Astrocyte (in vitro differentiated cells and primary cell): ENCODE measurements at places on chromosomes 2 and 18. TPM values are rescaled to one million over a fixed set of nuclear protein-coding genes. Genes with fewer than 3 reads are reported as not detected.

DNA sequence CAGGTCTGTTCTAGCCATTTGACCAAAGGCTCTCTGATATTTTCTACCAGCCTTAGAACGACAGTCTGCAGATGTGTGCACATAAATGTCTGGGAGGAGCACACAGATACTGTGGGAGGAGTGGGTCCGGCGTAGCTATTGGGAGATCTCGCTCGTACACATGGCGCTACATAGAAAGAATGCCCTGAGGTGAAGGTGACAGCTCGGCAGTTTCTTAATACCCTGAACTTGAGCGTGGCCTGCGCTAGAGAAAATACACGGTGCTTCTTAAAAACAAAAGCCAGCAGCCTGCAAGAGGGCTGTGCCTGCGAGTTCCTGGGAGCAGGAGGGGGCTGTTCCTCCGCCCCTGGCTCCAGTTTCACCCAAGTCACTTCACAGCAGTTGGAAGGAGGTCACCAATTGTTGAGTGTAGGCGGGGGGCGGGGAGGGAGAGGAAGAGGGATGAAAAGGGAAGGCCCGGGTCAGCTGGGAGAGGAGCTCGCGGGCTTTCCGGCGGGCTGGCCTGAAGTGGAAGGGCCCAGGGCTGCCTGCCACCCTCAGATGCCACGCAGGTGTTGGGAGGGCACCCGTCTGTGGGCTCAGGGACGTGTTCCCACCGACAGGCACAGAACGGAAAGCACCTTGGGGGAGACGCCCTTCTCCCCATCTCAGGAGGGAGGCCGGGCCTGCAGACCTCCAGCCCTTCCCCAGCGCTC lies 124.7 kb upstream of the ZNF516 start:
- peak; percentile 68 for DNase-seq
- H3K4me3 ChIP-seq = no peak overlapping the region
- H3K27ac ChIP-seq = peak overlapping the region; percentile 29
- peaks cover 27% of the 10 kb centered on the region for H3K4me1 ChIP-seq
- H3K27me3 ChIP-seq = peaks cover 4% of the 10 kb centered on the region

DNA sequence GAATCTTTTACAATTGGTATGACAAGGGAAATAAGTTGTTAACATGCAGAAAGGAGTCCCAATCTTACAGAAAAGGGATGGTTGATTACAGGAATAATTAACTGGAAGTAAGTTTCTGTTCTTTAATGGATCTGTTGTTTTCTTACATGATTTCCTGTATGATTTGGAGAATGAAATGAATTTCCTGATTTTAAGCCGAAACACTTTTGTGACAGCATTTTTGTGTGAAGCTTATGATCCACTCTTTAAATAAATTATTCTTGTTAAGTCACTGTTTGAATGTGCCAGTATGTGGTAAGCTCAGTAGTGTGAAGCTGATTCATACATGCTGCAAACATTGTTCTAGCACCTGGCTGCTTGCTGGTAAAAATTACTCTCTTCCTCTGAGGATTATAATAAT lies 516.2 kb downstream of the DCDC2C start:
- DNase-seq = no peak
- no peaks in the 10 kb centered on the region for H3K4me1 ChIP-seq
- H3K27ac ChIP-seq = no peak overlapping the region
- no peak overlapping the region for H3K4me3 ChIP-seq
- no peaks in the 10 kb centered on the region for H3K27me3 ChIP-seq

EEF1B2 gene
- total RNA-seq = 518 and 546 TPM in 2 replicates

DNA sequence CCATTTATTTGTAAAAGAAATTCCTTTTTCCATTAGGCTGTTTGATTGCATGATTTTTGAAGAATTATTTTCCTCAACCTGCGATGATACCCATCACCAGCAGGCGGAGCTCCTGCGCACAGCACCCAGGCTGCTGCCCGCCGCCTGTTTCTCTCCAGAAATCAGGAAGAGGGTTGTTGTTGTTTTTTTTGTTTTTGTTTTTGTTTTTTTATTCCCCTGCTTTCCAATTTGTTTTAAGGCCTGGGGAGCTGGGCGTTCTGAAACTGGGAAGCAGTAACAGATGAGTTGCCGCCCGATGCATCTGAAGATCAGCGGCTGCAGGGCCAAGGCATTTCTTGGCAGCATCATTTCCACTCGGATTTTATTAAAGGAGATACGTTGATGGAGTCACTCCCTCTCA lies 132.1 kb downstream of the MBP start:
- no peaks in the 10 kb centered on the region for H3K36me3 ChIP-seq
- no peak overlapping the region for H3K27ac ChIP-seq
- peak; percentile 2 for DNase-seq
- no peak overlapping the region for H3K4me3 ChIP-seq

DNA sequence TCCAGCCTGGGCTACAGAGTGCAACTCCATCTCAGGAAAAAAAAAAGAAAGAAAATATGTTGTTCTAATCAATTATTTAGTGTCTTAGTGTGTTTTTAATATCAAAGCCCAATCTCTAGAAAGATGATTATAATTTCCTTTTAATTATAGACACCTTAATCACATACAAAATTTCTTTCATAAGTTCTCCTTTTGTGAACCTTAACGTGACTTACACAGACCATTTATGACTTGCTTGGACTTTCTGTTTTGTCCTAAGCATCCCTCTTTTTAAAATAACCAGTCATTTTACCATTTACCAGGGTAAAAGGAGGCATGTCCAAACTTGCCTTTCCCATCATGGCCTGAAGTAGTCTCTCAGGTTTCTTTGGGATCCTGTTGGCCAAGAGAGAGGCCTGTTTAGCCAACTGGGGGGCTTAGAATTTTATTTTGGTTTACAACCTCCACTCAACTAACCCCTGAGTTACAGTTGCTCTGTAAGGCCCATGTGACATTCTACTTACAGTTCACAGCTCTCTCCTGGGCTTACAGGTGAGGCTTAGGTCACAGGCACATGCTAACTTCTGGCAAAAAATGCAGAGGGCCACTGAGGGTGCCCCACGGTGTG lies 23.9 kb upstream of the GPR155 start:
- H3K4me1 ChIP-seq = no peaks in the 10 kb centered on the region
- DNase-seq = peak; percentile 12
- H3K4me3 ChIP-seq = no peak overlapping the region
- no peaks in the 10 kb centered on the region for H3K36me3 ChIP-seq

ARHGAP28 gene
- total RNA-seq = 15.5 and 16.6 TPM in 2 replicates

DNA sequence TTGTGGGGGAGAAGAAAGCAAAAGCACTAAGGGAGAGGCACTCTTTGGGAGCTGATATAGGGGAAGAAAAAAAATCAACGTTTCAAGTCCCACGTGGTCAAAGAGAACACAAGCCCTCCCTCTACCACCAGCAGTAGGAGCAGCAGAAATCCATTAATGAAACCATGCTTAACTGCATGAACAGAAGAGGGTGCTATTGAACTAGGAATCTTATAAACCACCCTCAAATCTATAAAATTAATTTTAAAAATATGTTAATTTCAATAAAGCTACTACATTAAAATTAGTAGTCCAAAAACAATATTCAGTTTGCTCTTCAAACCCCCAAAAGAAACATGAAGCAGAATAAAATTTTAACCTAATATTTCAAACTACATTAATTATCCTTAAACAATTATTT lies 147.8 kb downstream of the TMEM18 start:
- no peaks in the 10 kb centered on the region for H3K27me3 ChIP-seq
- no peak overlapping the region for H3K27ac ChIP-seq
- no peaks in the 10 kb centered on the region for H3K36me3 ChIP-seq
- H3K4me3 ChIP-seq = no peak overlapping the region

DNA sequence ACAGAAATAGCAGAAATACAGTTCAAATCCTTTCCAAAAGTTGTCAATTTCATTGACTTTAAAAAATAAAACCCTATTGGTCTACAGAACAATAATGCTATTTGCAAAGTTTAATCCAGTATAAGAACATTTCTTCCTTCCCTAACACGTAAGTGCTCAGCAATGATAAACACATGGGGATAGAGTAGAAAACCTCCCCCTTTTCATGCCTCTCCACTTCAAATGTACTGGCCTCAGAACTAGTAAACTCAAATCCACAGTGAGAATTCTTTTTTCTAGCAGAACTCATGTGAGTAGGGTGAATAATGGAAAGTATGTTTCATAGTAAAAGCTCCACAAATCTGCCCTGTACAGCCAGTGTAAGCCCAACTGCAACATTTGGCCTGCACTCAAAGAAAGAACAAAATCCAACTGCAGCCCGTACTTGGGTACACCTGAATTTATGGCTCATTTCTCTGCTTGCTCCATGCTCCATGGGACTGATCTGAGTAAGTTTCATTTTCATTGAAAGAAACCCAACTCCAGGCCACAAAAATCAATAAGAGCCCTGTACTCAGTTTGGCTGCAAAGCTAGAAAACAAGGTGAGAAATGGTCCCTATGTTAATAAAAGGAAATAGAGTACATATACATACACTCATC lies 115.0 kb upstream of the RMDN2 start:
- H3K27ac ChIP-seq = no peak overlapping the region
- no peaks in the 10 kb centered on the region for H3K27me3 ChIP-seq
- no peaks in the 10 kb centered on the region for H3K4me1 ChIP-seq
- no peak for DNase-seq
- H3K36me3 ChIP-seq = no peaks in the 10 kb centered on the region
- no peak overlapping the region for H3K4me3 ChIP-seq

GRCh38 chr2:237091779-237092436 lies 6.2 kb downstream of the COPS8 start:
- no peaks in the 10 kb centered on the region for H3K27me3 ChIP-seq
- peak; percentile 53 for DNase-seq
- no peak overlapping the region for H3K4me3 ChIP-seq
- H3K36me3 ChIP-seq = peaks cover 15% of the 10 kb centered on the region
- no peak overlapping the region for H3K27ac ChIP-seq

- H3K27me3 ChIP-seq = no peaks in the 10 kb centered on the region
- peaks cover 20% of the 10 kb centered on the region for H3K4me1 ChIP-seq
- H3K4me3 ChIP-seq = peak overlapping the region; percentile 93
- H3K27ac ChIP-seq = peak overlapping the region; percentile 86
- peaks cover 26% of the 10 kb centered on the region for H3K36me3 ChIP-seq
- DNase-seq = no peak
These were observed 1.2 kb downstream of the ATG9A start for GRCh38 chr2:219228041-219228910.
